ENCODE measurements at places on chromosomes 1 and 21.

- peak; percentile 84 for DNase-seq
These were observed at the start of gene PKNOX1 for GRCh38 chr21:42973991-42974831. TSS of gene PKNOX1 (plus strand) at chr21:42974562. CDS start at chr21:43004382, 29,820 bp downstream.

- no peak for DNase-seq
These were observed 501.3 kb downstream of the OMA1 start for GRCh38 chr1:58045094-58045705.

DNA sequence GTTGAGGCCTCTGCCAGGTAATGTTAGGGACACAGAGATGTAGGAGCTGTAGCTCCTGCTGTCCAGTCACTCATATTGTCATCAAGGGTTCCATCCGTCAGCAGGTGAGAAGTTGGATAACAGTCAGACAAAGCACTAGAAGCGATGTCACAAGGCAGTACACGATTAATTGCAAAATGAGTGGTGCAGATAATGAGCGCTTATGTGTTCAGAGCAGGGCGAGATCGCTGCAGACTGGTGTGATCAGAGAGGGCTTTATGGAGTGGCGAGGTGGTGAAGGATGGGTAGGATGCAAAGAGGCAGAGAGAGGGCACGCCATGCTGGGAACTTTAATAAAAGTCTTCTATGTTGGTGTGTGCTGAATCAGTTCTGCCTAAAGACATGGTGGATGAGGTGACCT is 8.8 kb downstream of the TMCC2 start:
- no peak for DNase-seq

DNA sequence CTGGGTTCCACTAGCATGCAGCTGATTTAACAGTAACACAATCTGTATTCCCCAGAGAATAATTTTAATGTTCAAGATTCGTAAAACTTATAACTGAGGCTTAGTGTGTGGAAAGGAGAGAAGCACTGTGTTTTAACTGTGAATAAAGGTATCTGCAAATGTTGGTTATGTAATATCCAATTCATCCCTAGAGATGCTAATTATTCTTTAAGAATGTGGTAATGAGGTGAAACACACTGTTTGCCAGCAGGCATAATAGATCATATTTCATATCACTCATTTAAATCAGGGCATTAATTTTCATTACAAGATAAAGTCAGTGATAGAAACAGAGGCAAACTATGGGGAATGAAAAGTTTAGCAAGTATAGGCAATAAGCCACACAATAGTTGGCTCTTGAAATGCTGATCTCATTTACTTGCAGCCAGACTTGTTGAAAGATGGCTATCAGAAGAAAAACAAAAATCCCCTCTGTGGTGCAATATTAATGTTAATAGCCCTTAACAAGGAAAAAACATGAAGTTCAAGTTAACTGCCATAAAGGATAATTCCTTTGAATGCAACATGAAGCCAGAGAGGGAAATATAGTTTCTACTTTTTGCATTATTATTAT is 33.4 kb downstream of the HMCN1 start:
- no peak for DNase-seq

GRCh38 chr1:236302941-236303340 is 21.2 kb upstream of the ERO1B start:
- no peak for DNase-seq

DNA sequence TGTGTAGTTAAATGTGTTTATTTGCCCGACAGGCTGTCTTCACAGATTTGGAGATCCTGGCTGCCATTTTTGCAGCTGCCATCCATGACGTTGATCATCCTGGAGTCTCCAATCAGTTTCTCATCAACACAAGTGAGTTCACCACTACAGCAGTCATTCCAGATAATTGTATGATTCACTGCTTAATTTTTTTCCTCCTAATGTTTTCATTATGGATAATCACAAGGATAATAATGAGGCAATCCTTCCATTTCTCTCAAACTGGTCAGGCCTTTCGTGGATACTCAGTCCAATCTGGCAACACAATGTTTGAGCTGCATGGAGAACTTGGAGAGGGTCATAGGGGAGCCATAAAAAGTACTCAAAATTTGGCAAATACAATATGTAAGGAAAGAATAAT is 168.3 kb upstream of the SGIP1 start:
- no peak for DNase-seq

DNA sequence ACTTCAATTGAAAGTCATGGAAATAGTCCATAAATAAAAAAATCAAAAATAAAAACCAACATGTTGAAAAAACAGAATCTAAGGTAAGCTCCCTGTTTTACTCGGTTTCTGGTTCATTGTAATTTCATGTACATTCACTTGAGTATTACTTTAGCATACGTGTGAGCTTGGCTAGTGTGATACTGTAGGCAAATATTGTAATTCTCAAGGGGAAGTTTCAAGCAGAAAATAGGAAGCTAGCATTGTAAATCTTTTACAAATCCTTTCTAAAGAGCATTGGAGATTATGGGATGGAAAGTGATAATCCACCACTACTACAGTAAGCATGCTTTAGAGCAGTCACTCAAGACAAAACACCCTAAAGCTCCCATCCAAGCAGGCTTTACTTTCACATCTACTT is 3.3 kb upstream of the LPAR3 start:
- DNase-seq, result no peak

DNA sequence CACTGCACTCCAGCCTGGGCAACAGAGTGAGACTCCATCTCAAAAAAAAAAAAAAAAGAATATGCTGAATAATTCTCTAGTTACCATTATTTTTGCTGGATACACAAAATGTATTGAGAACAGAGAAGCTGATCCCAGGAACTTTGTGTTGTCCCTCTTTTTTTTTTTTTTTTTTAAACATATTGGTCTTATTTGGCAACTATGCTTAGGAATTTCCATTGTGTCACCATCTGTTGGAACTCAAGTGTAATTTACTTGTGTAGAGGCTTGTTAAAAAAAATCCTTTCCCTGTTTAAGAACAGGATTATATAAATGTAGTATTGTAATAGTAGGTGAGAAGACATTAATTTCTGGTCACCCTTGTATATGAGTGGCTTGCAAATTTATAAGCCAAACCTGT is 28.6 kb downstream of the CAMSAP2 start:
- DNase-seq, result no peak

- no peak for DNase-seq
These were observed 59.7 kb downstream of the MIER1 start for GRCh38 chr1:66984491-66984890.

DNA sequence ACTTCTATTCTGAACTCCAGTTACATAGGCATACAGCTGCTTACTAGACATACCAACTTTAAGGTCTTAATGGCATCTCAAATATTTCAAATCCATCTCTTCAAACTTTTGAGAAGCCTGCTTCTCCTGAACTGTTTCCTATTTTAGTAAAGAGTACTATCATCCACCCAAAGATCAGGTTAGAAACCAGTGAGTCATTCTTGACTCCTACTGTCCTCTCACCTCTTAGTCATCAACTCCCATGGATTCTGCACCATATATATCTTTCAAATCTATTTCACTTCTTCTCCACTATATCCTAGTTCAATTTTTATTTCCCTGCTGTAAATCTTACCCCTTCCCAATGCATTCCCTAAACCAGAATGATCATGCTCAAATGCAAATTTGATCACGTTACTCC is 18.1 kb upstream of the BEND5 start:
- no peak for DNase-seq

- DNase-seq, result no peak
These were observed 90.4 kb upstream of the EDN2 start for GRCh38 chr1:41574842-41575241.

GRCh38 chr21:42532466-42533181 is 19.0 kb downstream of the SLC37A1 start:
- no peak for DNase-seq

DNA sequence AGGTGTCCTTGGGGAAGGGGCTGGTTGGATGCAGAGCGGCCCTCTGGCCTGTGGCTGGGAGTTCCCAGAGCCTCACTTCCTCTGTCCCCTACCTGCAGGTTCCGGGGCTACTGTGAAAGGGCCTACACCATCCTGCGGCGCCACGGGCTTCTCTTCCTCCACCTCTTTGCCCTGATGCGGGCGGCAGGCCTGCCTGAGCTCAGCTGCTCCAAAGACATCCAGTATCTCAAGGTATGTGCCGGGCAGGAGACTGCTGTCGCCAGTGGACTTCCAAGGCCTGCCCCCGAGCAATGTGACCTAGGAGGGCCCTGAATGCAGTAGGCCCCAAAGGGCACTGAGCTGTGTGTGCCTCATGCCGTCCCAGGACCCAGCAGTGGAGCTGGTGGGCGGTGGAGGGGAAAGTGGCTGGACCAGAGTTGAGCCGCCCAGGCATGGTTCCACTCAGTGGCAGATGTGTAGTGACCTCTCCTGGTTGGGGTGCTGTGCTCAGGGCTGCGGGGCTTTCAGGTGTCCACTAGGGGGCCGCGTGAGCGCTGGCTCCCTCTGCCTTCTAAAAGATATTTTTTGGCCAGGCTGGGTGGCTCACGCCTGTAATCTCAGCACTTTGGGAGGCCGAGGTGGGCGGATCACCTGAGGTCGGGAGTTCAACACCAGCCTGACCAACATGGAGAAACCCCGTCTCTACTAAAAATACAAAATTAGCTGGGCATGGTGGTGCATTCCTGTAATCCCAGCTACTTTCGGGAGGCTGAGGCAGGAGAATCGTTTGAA is 73.4 kb downstream of the PIK3CD start:
- DNase-seq, result no peak

GRCh38 chr1:30572192-30572591 is 151.2 kb downstream of the MATN1 start:
- DNase-seq, result no peak

- DNase-seq, result no peak
These were observed 284.5 kb downstream of the PTPRU start for GRCh38 chr1:29520571-29521437.

GRCh38 chr1:18482721-18483425 is 2.1 kb downstream of the KLHDC7A start:
- no peak for DNase-seq

DNA sequence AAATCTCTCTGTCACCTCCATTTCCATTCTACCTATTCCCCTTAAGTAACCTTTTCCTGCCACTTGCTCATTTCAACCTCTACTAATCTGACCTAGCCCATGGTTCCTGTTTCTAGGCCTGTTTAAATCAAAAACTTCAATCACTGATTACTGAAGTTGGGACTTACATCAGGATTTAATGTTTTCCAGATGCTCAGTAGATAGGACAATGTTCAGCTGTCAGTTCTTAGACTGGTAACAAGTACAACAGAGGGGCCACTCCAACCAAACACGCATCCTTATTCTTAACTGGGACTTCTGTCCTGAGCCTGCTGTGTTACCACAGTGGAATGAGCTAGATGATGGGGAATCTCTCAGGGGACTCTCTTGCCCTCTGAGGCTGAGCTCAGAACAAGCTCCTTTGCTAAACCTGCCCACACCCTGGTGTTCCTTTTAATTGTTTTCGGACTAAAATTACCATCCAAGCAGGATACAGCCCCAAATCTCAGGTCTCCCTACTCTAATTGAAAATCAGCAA is 974.6 kb downstream of the TTLL7 start:
- no peak for DNase-seq

GRCh38 chr1:5109633-5110032 is 455.2 kb downstream of the AJAP1 start:
- DNase-seq, result no peak

GRCh38 chr1:44945967-44946366 is 40.4 kb downstream of the EIF2B3 start:
- no peak for DNase-seq

DNA sequence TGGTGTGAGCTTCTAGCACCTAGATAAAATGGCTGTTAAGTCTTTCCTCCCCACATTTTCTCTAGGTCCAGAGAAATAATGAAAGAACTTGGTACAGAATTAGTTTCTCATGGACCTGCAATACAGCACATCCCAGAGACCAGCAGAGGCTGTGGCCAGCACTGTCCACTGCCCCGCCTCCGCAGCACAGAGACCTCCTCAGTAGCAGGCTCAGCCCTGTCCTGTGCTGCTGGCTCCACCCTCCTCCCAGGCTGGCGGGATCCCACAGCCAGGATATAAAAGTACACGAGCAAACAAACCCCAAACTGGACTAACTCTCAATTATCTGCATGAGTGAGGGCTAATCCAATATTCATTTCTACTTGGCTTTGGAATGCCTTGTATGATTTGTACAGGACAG is 401.5 kb downstream of the RPS6KC1 start:
- DNase-seq, result no peak

- DNase-seq, result no peak
These were observed 52.0 kb upstream of the STUM start for GRCh38 chr1:226496453-226497015.

- no peak for DNase-seq
These were observed 39.6 kb upstream of the ITPKB start for GRCh38 chr1:226778657-226779058.

- no peak for DNase-seq
These were observed 8.5 kb upstream of the ARHGAP29 start for GRCh38 chr1:94245747-94246438.

DNA sequence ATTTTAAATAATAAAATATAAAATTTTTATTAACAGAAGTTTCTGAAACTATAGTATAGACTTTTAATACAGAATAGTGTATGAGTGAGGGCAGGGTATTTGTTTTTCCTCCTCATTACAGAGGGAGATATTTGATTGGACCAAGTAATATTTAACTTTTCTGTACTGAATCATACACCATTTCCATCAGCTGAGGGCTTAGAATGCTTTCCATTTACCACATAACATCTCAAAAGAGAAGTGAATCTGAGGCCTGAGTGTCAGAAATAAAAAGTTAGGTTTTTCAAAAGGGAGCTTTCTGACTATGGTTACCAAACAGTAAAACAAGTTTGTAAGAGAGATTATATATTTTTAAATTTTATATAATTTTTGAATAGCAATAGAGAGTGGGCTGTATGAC is 29.5 kb downstream of the TLCD4 start:
- DNase-seq, result no peak

DNA sequence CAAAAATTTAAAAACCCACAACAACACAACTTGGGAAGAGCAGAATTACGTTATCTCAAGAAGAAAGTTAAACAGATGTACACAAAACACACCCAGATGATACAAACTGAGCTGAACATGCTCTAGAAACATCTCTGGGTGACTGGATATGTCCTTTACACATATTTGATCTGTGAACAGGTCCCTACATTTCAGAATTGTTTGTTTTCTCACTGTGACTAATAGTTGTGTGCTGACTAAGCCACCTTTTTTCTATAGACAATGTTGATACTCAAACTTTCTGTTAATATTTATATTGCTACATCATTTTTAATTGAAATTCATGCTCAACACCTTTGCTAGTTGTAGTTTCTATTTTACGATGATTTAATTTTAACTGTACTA is 1.0 kb upstream of the F11R start:
- no peak for DNase-seq

DNA sequence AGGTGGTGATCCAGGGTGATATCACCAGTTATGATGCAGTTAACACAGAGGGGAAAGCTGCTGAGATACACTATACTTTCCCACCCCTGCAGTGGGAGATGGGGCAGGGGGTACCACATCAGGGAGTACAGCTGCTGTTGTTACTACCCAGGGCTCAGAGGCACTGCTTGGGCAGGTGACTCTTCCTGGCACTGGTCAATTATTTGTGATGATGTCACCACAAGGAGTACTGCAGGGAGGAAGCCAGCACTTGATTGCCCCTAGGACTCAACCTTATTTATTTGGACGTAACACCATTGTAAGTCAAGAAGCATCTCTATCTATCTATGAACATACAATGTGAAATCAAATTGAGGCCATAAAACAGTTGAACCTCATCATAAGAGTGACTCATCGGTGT is 10.1 kb downstream of the IFNAR1 start:
- DNase-seq, result no peak

GRCh38 chr21:44803651-44804050 is 2.0 kb upstream of the UBE2G2 start:
- DNase-seq, result no peak

All from NCI-H2081 treated with DMSO at 0.1 percent for 48 hours (cell line).